ENCODE measurements at places on chromosomes 4 and X.

DNA sequence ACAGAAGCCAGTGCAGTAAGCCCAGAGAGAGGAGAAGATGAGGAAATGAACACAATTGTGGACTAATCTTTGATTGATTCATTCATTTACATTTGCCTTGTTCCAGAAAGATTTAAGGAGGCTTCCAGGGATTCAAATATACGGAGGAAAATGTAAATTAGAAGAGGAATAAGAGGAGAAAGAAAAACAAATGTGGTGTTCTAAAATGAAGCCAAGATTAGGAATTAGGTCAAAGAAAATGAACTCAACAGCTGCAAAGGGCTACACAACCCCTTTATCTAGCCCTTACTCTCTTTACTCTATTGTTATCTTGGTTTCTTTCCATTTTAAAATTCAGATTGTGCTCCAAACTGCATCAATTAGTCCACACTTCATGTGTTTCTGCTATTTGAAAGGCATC, 196.8 kb downstream of the SPATA18 start:
- DNase-seq, result no peak

DNA sequence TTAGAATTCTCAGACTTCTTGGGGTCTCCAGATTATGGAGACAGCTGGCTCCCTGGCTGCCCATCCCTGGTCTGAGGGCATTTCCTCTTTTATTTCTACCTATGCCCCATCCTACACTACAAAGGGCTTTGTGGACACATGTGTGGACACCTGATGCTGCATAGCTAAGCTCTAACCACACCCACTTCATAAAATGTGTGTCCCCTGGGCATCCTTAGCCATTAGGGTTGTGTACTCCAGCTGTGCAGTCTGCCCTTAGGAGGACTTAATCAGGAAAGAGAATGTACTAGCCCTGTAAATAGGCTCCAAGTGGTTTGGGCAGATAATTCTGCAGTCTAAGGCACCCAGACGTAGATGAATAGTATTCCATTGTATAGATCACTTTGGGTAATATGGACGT, 47.0 kb downstream of the COQ2 start:
- no peak for DNase-seq

DNA sequence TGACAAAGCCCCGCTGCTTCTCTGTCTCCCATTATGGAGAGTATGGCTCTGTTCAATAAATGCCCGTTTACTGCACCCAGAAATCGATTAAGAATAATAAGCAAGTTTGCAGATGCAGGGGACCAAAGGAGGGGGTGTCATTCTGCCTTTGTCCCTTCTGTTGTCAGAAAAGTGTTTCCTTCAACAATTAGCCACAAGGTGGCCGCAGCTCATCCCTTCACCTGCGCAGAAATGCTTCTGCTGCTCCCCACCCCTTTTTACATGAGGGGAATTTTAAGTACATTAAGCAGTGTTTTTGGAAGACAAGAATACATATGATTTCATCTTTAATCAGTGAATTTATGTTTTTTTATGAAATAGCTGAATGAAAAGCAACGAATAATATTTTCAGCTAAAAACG, 175.6 kb upstream of the ARX start:
- DNase-seq, result no peak

GRCh38 chr4:173913496-173913895, 370.0 kb downstream of the FBXO8 start:
- DNase-seq, result no peak

DNA sequence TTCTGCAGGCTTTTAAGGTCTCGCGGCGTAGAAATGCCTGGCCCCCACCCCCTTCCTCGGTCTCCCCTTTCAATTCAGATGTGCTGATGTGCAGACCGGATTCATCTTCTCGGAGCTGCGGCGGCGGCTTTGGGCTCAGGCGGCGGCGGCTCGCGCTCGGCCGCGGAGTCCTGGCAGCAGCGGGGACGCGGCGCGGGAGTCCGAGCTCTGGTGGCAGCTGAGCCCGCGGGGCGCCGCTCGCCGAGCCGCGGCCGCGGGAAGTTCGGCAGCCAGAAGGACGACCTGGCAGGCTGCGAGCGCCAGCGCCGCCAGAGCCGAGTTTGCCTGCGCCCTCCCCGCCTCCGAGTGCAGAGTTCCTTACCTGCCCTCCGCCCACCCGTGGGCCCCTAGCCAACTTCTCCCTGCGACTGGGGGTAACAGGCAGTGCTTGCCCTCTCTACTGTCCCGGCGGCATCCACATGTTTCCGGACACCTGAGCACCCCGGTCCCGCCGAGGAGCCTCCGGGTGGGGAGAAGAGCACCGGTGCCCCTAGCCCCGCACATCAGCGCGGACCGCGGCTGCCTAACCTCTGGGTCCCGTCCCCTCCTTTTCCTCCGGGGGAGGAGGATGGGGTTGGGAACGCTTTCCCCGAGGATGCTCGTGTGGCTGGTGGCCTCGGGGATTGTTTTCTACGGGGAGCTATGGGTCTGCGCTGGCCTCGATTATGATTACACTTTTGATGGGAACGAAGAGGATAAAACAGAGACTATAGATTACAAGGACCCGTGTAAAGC, 448 bp downstream of the TLL1 start:
- peak; percentile 21 for DNase-seq
